ENCODE measurements at places on chromosomes 2 and 18.

- DNase-seq = no peak
Measured at GRCh38 chr18:49967171-49967570, 153.8 kb upstream of the ACAA2 start.

DNA sequence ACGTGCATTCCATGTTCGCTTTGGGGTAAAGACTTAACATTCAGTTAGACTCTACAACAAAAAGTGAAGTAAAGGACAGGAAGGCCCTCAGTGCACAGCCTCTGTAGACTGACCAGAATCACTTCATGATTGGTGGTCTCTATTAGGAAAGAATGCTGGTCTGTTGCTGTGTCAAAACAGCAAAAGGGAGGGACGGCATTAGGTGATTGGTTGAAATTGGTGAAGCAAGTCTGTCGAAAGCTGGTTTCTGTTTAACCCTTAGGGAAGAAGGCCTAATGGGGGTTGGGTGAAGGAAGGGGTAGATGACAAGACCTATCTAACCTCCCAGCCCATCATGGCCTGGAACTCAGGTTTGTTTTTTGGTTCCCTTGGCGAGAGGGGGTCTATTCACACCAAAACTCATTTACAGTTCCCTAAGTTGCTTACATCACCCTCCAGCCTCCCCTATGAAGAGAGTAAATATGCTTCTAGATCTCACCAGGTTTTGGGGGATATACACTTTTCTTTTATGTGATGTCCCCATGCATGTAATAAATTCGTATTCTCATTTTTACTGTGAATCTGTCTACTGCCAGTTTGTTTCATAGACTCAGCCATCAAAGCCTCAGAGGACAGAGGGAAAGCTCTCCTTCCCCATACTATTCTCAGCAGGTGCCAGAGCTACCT lies 65.6 kb downstream of the TMEM17 start:
- DNase-seq = no peak

DNA sequence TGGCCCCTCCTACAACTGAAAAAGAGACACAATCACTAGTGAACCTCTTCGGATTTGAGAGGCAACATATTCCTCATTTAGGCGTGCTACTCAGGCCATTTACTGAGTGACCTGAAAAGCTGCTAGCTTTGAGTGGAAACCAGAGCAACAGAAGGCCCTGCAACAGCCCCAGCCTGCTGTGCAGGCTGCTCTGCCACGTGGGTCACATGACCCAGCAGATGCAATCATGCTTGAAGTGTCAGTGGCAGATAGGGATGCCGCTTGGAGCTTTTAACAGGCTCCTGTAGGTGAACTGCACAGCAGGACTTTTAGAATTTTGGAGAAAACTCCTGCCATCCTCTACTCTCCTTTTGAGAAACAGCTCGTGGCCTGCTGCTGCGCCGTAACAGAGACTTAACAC lies 578.6 kb upstream of the RAB6C start:
- no peak for DNase-seq

GRCh38 chr2:197141702-197142473 lies 168.7 kb downstream of the ANKRD44 start:
- DNase-seq = no peak

DNA sequence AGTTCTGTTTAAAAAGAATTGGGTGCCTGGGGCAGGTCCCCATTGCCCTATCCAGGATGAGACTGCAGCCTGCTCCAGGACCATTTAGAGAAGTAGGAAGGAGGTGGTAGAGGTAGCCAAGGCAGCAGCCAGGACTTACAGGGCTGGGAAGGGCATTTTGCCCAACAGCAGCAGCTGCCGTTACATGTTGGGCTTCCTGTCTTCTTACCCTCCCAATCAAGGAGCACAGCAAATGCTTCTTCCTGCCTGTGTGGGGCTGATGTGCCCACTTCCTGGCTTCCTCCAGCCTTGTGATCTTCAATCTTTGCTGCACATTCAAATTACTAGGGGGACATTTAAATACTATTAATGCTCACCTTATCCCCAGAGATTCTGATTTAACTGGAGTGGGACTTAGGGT lies 112.0 kb downstream of the QPCT start:
- no peak for DNase-seq

Data from stimulated activated CD8-positive, alpha-beta memory T cell treated with anti-CD3 and anti-CD28 coated beads, Interleukin-7, amount 100 ng/mL, for 24 hours (primary cell).